ENCODE measurements at places on chromosomes 2 and 18. TPM values are rescaled to one million over a fixed set of nuclear protein-coding genes. Genes with fewer than 3 reads are reported as not detected.

GRCh38 chr2:7660816-7661215 is 743.6 kb downstream of the RNF144A start:
- no peak for DNase-seq

GRCh38 chr18:77529492-77530176 is 280.0 kb downstream of the GALR1 start:
- no peak for DNase-seq

TTR gene
- total RNA-seq, result not detected

C2orf15 gene
- not detected for total RNA-seq

CMPK2 gene
- not detected for total RNA-seq

OTOS gene
- not detected for total RNA-seq
